CD4-positive, alpha-beta T cell (primary cell): ENCODE measurements at places on chromosomes 5 and 9.

DNA sequence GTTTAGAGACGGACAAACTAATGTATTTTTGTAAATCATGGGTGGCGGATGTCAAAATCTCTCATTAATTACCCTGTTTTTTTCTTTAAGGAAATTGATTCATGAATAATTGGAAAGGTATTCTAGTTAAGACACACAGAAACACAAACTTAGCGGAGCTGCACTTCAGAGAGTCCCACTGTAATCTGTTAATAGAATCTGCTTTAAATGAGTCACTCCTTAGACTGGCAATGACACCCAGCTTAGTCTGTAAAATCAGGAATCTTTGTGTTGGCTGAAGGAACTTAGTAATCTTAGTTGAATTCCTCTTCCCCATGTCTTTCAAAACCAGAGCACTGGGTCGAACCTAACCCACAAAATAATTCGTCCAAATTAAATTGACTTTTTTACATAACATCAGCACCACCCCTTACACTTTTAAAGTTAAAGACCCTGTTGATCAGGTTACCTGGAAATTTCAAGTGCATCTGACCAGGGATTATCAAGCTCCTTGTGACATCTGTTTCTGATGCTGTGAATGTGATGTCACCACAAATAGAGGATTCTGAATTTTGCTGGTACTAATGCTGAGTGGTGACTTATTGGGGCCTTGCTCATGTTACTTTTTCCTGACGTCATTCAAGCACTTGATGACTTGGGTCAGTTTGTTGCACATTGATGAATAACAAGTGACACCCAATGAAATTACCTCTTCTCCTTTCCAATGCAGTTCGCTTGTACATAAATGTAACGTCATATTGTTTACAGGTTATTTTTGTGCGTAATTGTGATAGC is 313.6 kb downstream of the KCTD16 start:
- DNase-seq = no peak

DNA sequence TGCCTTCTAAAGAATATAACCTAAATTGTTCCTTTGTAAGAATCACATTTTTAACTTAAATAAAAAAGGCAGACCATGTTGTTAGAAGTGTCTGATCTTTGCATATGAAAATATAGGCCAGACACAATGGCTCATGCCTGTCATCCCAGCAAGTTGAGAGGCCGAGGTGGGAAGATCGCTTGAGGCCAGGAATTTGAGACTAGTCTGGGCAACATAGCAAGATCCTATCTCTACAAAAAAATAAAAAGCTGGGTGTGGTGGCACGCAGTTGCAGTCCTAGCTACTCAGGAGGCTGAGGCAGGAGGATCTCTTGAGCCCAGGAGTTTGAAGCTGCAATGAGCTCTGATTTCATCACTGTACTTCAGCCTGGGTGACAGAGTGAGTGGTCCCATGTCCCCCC is 37.3 kb downstream of the TRIO start:
- DNase-seq = no peak

- no peak for DNase-seq
Measured at GRCh38 chr9:128753627-128754026, 18.1 kb downstream of the ZER1 start.

DNA sequence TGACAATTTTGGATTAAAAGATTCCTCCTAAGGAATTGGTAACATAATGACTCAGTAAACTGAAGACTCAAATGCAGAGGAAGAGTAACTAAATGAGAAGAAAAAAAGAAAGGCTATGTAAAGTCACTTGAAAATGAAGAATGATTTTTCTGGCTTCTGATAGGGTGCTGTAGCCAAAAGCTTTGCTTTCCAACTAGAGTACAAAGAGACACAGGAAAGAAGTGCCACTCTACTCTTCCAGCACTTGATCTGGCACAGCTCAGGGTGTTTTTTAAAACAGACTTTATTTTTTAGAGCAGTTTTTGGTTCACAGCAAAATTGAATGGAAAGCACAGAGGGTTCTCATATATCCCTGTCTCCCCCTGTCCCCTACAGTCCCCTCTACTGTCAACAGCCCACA is 122.5 kb downstream of the LMNB1 start:
- no peak for DNase-seq

GRCh38 chr5:24906689-24907088 is 261.9 kb upstream of the CDH10 start:
- no peak for DNase-seq

DNA sequence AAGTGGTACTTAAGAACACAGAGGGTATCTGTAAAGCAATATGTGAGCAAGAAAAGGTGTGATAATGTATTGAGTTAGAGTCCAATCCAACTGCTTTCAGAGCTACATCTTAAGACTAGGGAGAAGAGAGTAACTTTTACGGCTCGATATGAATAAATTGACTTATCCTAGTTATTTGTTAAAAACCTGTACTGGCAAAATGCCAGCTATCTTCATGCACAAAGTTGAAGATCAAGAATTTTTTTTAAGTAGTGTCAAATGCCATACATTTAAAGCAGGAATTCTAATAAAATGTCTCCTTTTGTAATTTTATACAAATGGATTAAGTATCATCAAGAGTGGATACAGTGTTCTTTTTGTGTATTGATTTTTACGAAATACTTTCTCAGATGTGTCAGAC is 305.2 kb downstream of the KIAA0825 start:
- no peak for DNase-seq

DNA sequence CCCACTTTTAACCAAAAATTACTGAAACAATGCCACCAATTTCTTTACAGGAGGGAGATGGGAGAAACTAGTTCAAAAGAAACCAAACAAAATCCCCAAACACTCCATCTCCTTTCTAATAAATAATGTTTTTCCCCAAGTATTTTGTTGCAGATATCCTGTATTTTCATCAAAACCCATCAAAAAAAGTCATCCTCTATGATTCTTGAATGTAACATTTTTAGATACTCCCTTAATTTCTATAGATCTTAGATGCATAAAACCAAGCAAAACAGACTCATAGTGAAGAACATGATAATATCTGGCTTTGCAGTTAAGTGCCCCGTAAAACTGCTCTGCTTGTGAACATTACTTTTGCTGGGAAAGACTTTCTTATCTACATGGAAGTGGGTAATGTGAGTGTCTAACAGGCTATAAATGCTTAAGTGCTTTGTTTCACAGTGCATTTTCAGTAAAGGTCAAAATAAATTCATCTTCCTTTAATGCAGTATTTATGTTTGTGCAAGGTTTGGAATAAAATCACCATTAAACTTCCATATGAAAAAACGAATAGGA is 77.3 kb upstream of the TBCA start:
- DNase-seq = no peak

DNA sequence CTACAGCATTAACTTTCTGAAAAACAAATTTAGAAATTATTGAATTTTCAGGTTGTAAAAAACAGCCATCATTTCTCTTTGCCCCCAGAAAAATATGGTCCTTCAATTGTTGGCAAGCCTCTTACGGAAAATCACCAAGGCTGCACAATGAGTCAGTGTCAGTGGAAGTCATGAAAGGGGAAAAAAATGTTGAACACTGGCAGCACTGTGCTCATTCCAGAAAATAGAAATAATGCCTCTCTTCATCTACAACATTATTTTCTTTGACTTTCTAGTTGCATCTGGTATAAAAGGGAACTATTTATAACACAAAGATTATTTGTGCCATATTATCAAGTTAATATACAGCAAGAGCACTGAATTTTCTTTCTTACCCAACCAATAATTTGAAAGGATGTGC is 26.7 kb upstream of the STK32A start:
- DNase-seq = no peak

GRCh38 chr5:68529581-68529980 is 314.0 kb downstream of the PIK3R1 start:
- DNase-seq = no peak

DNA sequence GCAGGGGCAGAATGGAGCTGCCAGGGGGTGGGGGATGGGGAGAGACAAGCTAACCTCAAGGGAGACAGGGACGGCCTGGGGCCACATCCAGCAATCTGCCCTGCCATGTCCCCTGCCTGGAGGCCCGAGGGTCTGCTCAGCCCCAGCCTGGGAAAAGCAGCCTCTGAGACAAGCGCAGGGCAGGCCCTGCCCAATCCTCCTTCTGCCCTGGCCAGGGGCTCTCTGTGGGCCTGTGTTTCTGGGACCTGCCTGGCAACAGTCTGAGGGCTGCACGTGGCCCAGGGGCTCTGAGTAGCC is 13.9 kb upstream of the QSOX2 start:
- DNase-seq = no peak

GRCh38 chr5:78633700-78634099 is 14.9 kb downstream of the LHFPL2 start:
- no peak for DNase-seq

- DNase-seq = no peak
Measured at GRCh38 chr9:125415583-125416460, 154.2 kb downstream of the GAPVD1 start.

- DNase-seq = no peak
Measured at GRCh38 chr5:80554646-80555045, 15.4 kb downstream of the ANKRD34B start.

DNA sequence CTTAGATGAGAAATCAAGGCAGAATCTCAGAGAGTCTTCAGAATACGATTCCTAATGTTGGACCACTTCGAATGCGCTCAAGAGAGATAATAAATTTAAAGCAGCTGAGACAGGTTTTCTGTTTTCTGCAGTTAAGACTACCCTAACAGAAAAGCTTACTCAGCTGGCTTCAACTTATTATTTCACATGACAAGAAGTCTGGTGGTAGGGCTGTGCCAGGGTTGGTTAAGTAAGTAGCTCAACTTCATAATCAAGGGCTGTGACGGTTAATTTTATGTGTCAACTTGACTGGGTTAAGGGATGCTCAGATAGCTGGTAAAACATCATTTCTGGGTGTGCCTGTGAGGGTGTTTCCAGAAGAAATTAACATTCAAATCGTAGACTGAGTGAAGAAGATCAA is 3.8 kb downstream of the GPR150 start:
- DNase-seq = no peak

GRCh38 chr9:132557159-132557558 is 25.2 kb upstream of the BARHL1 start:
- DNase-seq = no peak

GRCh38 chr5:121949885-121950284 is 11.9 kb upstream of the SRFBP1 start:
- no peak for DNase-seq

GRCh38 chr9:21964925-21965385 is 29.2 kb downstream of the CDKN2A start:
- DNase-seq = peak; percentile 56

- DNase-seq = no peak
Measured at GRCh38 chr9:116493183-116493860, 193.8 kb upstream of the TRIM32 start.

- no peak for DNase-seq
Measured at GRCh38 chr5:180090769-180091546, 19.4 kb upstream of the RNF130 start.

- no peak for DNase-seq
Measured at GRCh38 chr9:89508951-89509615, 11.2 kb upstream of the SEMA4D start.

DNA sequence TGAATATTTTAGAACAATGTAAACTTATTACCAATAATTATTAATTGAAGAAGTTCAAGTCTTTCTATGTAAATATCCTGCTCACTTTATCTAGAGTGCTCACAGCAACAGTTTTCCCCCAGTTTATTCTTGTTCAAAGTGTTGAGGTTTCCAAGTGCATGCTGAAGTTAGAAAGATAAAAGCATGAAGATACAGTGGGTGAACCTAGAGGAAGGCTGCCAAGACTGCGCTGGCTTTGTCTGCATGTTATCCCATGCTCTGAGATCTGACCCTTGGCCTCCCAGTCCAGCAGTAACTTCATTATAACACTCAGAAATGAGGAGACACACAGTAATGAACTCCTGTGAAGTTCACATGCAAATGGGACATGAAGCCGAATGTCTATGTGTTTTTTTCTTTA is 76.0 kb upstream of the PIP5K1B start:
- no peak for DNase-seq

GRCh38 chr5:89128906-89129625 is 246.1 kb upstream of the MEF2C start:
- no peak for DNase-seq

DNA sequence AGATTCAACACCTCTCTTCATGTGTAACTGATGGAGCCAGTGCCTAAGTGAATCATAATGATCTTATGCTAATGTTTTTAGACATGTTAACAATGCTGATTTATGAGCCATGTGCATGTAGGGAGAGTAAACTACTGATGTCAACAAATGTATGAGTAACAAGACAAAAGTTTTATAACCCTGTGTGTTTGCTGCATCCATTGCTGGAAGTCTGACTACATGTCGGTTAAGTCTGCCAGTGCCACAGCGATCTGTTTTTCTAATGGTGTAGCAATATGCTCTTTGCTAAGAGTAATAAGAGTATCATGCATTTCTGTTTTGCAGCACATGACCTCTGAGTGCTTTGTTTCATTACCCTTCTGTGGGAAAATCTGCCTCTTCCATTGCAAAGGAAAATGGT is 26.4 kb upstream of the TMOD1 start:
- no peak for DNase-seq

- DNase-seq = no peak
Measured at GRCh38 chr5:147177125-147177840, 57.5 kb upstream of the STK32A start.

- DNase-seq = peak; percentile 82
Measured at GRCh38 chr5:115601701-115602590, at the start of gene TICAM2. TICAM2 (minus strand) TSS chr5:115602479; CDS start chr5:115581256, 21,223 bp downstream.

- no peak for DNase-seq
Measured at GRCh38 chr5:57929271-57929670, 446.7 kb upstream of the ACTBL2 start.

DNA sequence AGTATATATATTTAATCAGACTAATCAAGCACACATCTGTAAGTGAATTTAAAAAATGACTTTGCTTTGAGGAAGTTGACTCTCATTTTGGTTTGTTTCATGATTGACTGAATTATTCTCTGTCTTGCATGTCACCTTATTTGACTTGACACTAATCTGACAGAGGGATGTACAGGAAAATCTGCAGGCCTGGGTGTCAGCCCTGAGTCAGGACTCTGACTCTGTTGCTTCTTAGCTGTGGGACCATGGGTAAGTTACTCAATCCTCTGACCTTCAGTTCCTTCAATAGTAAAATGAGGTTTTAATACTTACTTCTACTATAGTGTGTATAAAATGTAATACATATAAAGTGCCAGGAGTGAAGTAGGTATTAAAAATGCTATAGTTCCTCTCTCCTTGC is 415.9 kb downstream of the ARHGEF28 start:
- no peak for DNase-seq
